ENCODE measurements at places on chromosomes 2 and 18.

DNA sequence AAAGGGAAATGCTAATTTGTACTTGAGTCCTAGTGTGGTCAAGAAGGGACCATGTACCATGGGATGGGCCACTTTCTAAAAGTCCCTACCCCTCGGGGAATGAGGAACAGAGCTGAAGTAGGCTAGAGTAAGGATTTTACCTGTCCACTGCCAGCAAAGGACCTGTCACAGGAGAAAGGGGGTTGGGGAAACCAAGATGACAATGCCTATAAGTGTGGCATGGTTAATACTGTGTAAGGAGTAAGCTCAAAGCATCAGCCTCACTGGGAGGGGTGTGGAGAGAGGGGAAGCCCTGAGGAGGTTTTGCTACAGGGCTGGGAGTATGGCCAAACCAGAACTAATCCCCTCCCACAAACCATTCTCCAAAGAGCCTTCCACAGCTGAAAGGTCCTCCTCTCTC lies 15.8 kb downstream of the GKN2 start:
- no peak for DNase-seq

DNA sequence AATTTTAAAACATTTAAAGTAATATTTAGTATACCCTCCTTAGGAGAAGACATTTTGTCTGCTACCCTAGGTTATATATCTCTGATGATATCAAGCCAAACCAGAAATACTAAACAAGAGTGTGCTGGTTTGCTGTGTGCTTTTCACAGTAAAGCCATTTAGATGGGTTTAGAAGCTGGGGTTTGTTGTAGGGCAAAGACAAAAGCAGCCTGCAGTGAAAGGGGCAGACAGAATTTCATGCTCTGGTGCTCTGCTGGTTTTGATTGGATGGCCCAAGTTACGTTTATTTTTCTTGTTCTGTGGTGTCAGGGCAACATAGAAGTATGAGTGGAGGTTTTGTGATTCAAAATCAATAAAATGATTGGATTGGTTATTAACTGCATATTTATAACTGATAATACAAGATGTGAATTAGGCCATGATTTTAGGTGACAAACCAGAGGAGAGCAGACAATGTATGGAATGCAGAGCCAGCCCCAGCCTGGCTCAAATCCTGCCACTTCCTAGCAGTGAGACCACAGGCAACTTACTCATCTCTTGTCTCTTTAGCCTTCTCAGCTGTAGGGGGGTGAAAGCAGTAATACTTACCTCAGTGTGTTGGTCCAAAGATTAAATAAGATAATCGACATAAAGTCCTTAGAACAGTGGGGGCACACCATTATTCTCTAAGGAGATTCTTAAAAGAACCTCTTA lies 30.9 kb upstream of the IER3IP1 start:
- DNase-seq, result no peak

- no peak for DNase-seq
Observed at GRCh38 chr18:23324056-23324811, 128.9 kb upstream of the RIOK3 start.

DNA sequence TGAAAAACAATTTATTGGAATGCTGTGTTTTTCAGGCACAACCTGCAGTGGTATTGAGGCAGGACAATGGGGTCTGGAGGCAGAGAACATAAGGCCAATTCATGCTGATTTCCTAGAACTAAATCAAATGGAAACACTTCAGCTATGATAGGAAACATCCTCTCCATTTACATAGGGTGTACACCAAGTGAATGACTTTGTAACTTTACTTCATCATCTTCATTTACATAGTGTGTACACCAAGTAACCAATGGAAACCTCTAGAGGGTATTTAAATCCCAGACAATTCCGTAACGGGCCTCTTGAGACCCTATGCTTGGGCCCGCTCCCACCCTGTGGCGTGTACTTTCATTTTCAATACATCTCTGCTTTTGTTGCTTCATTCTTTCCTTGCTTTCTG lies 32.2 kb upstream of the ST8SIA5 start:
- no peak for DNase-seq

GRCh38 chr2:60806988-60807681 lies 51.1 kb downstream of the PAPOLG start:
- DNase-seq, result peak; percentile 62

- no peak for DNase-seq
Observed at GRCh38 chr2:60822987-60823386, 58.4 kb upstream of the REL start.

DNA sequence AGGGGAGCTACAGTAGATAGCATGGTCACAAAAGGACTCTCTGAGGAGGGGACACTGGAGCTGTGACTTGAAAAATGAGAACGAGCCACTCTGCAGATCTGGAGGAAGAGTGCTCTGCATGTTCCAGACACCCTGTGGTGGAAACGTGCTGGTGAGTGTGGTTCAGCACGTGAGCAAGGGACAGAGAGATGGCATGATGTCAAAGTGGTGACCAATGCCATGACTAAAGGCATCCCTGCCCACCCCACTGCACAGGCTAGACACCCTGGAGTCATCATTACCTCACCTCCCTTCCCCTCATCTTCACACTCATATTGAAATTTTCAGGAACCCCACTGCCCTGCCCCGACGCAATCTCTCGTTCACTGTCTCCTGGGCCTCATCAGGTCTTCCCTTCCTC lies 56.5 kb downstream of the SLC4A5 start:
- no peak for DNase-seq

- DNase-seq, result no peak
Observed at GRCh38 chr2:56047136-56047535, 123.6 kb upstream of the EFEMP1 start.

GRCh38 chr18:63119647-63120046 lies 199.9 kb downstream of the BCL2 start:
- peak; percentile 24 for DNase-seq

DNA sequence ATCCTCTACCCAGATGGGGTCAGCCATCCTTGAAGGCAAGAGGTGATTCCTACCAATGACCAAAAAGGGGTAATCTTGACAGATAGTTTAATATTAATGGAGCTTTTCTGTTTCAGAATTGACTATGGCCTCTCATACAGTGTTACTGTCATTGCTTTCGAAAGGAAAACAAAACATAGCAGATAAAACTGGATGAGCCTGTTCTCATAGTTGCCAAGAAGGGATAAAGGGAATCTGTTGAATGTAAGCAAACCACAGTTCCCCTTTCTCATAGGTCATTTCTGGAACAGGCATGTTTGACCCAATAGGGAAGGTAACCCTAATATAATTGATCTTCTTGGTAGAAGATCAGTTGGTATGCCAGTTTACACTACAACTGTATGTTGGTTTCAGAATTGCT lies 1.6 kb downstream of the RAB27B start:
- no peak for DNase-seq

- no peak for DNase-seq
Observed at GRCh38 chr2:98778741-98779483, 48.0 kb upstream of the MGAT4A start.

- DNase-seq, result no peak
Observed at GRCh38 chr2:79702905-79703304, 190.1 kb downstream of the CTNNA2 start.

DNA sequence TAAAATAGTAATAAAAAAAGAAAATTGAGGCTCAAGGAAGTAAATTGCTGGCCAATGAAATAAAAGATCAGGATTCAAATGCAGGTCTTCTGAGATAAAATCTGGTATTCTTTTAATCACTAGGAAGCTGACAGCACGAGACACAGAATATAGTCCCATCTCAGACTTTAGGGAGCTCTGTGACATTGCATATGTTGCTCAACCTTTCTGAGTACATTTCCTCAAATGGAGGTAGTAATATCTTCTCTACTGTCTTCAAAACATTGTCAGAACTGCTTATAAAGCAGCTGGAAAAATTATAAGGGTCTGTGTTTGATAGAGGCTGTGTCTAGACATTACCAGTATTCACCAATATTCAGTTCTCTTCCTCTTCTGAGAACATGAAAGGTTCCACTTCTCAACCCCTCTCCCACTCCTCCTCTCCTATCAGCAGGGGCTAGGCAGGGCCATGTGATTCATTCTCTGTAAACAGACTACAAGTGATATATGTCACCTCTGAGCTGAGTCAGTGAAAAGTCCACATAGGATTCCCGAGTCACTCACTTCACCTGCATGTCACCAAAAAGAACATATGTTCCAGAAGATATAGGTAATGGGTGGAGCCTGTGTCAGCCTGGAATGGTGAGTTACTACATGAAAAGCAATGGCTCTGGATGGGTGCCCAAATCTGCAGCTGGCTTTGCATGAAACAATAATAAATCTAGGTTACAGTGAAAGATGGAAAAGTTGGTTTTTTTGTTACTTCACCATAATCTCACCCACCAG lies 7.1 kb downstream of the KCNE4 start:
- DNase-seq, result no peak

DNA sequence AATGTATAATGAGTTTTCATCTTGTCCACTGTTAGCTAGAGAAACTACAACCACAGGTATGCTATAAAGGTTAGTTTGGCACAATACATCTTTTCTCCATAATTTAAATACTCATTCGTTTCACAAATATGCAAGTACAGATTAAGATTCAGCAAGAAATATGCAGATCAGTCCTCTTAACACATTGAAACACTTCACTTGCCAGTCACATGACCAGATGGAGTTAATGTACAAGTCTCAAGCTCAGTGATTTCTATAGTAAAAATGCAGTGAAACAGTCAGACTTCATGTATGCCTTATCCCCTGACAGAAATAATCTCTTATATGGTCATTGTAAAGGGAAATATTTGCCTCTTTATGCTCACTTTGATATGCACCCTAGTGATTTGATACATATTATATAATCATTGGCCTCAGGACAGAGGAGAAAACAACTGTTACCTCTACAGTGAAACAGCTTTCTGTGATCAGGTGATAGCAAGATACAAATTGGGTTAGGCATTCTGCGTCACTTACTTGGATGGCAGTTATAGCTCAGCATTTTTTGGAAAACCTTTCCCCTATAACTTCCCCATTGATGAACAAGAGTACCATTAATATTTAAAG lies 104.6 kb downstream of the TCF4 start:
- no peak for DNase-seq

DNA sequence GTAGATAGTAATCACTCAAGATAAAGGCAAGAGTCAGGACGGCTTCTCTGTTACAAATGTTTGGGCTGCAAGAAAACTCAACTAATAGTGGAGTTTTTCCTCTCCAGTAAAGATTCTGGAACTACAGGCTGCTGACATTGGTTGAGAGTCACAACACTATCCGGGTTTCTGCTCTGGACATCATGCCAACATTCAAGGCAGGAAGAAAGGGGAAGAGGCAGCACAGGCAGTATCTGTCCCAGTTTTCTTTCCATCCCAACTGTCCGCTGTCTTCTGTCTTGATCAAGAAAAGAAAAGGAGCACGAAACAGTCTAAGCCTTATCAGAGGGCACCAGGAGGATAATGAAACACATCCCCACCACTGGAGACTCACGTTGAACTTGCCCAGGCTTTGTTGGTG lies 132.1 kb downstream of the MAIP1 start:
- DNase-seq, result no peak

- DNase-seq, result no peak
Observed at GRCh38 chr2:231174211-231174651, 24.2 kb upstream of the ARMC9 start.

GRCh38 chr2:138757384-138757783 lies 22.8 kb downstream of the NXPH2 start:
- DNase-seq, result no peak

DNA sequence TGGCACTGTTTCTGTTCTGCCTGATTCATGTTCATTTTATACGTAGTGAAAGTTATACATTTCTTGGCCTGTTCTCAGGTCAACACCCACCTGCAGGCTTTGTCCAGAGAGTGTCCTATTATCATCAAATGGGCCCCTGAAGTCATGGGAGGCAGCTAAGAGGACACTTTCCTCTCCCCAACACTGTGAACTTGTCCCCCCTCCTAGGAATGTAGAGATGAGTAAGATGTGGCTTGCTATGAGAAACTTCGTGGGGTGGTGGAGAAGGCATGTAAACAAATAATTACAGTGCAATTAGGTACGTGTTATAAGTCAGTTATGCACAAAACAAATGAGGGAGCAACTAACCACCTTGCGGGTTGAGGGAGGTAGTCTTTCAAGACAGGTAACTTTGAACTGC lies 57.9 kb downstream of the COL4A3 start:
- DNase-seq, result no peak

GRCh38 chr2:47897883-47898731 lies 8.2 kb downstream of the FBXO11 start:
- no peak for DNase-seq

DNA sequence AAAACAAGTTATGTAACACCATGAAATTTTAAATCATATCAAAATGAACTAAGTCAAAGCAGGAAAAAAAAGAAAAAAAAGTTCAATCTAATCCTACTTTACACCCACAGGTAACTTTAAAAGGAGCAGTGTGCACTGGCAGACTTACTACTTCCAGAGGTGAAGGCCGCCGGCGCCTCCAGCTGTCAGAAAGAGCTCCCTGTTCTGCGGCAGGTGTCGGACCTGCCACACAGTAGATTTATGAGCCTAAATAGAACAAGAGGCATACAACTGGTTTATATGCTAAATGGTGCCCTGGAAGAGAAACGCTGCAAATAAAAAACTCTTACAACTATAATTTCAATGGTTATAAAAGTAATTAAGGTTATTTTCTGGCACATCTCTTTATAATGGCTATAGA lies 23.1 kb upstream of the PNO1 start:
- DNase-seq, result no peak

DNA sequence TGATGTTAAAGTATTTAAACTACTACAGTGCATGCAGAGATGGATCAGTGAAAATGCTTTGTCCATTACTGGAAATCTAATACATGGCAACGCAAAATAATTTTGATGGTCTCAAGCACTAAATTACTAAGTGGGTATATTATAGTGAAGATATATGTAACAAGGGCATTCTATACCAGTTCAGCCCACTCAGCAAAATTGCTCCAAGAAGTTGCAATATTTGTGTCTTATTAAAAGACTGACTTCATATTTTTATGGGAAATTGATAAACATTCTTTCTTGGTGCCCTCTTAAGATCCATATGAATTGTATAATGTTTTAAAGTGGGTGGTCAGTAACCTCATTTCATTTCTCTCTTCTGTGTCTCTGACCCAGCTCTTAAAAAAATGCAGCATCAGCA lies 343.1 kb upstream of the MEX3C start:
- DNase-seq, result no peak

- no peak for DNase-seq
Observed at GRCh38 chr2:14632133-14632936, at the start of gene LRATD1. Gene LRATD1, plus strand, starts transcription at chr2:14632717. Its CDS starts 1,263 bp downstream, at chr2:14633980.

- no peak for DNase-seq
Observed at GRCh38 chr2:215697003-215697402, 261.1 kb upstream of the FN1 start.
